MV-4-11 (cell line): ENCODE measurements at places on chromosomes 7 and 10.

GRCh38 chr7:64528770-64529169 lies 34.1 kb downstream of the ZNF680 start:
- no peak for DNase-seq

DNA sequence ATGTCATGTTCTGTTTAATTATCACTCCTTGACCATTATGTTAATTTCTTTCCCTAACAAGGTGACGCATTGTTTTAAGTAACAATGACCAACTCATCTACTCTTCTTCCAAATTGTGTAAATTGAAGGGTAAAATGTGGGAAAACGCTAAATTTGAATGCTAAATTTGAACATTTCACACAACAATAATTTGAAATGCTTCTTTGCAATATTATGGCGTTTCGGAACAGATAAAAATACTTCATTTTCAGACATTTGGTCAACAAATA lies 29.2 kb upstream of the KMT2C start:
- DNase-seq: no peak

DNA sequence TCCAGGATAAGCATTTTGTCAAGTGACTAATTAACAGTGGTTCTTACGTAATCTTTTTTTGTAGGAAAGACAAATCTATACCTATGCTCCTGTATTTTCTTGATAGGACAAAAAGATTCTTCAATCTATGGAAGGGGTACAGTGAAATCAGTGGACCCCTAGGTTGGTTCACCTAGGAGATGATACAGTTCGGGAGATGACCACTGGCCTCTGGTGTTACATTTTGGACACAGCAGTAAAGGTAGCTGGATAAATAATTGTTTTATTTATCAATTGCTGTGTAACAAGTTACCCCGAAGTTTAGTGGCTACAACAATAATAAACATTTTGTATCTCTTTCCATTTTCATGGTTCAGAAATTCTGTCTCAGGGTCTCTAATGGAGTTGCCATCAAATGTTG lies 288.2 kb upstream of the MAGI2 start:
- no peak for DNase-seq

- DNase-seq: no peak
Observed at GRCh38 chr10:91352760-91353159, 57.4 kb upstream of the HECTD2 start.

GRCh38 chr10:124946945-124947344 lies 5.0 kb downstream of the ZRANB1 start:
- DNase-seq: no peak

GRCh38 chr7:540997-541396 lies 21.4 kb upstream of the PDGFA start:
- no peak for DNase-seq

DNA sequence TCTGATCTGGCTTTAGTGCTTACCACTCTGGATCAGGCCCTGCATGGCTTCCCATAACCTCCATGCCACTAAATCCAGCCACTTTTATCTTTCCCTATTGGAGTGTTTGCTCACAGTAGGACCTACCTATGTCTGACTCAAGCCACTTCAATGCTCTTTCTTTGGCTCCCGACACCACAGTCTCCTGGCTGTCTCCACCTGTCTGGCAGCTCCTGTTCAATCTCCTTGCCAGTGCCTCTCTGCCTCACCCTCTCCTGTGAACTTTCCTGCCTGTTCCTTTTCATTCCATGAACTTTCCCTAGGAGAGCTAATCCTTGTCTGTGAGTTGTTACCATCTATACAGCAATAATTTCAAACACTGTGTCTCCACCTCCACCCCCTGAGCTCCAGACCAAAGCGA lies 82.6 kb upstream of the UCN3 start:
- no peak for DNase-seq

GRCh38 chr7:4472728-4473127 lies 209.4 kb upstream of the FOXK1 start:
- no peak for DNase-seq

GRCh38 chr7:50954716-50955115 lies 172.0 kb upstream of the GRB10 start:
- no peak for DNase-seq

DNA sequence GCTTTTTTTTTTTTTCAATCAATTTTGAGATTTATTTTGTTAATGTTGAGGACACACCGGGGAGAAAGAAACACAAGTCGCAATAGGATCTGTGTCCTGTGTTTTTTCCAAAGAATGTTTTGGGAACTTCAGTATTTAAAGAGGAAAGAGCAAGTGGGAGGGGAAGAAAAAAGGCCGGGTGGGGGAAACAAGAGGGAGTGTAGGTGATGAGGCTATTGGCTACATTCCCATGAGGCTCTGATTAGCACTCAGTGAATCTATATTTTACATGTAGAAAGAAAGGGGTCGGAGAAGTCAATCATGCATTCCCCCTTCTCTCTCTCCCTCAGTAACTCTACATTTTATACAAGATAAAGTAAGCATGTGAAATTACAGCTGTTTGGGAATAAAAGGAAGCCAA lies 4.1 kb downstream of the ZNF680 start:
- no peak for DNase-seq

DNA sequence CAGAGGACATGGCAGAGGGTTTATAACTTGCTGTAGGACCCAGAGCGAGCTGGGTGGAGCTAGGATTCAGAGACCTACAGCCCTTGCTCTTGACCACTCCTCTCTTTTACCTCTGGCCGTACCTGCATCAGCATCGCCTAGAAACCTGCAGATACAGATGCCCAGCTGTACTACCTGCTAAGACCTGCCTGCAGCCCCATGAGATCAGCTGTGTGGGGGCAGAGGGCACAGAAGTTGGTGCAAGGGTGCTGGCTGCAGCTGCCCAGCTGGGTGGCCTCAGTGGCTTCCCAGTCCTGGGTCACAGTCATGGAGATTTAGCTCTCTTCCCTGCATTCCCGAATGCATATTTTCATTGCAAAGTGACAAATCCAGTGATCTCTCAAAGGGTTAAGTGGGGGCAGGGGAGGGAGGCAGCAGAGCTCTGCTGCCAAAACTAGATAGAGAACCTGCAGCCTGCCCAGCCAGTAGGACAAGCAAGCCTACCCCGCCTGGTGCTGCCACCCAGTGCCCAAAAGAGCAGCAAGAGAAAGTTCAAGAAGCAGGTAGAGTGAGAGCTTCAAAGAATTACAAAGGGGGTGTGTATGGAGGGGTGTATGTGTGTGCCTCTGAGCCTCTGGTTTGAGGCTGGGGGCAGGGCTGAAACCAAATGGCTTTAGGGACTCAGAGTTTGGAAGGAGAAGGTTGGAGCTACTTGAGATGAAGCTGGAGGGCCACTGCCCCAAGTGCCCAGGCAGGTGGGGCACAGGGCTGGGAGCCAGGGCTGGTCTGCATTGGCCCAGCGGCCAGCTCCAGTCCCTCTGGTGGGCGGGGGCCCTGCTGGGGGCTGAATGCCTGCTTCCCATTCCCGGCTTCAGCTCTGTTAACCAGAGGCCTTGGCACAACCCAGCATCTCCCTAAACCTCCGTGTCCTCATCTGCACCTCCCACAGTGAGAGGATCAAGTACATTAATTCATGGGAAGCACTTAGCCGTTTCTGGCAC lies 6.9 kb downstream of the FAM241B start:
- peak; percentile 13 for DNase-seq

GRCh38 chr7:116236020-116236630 lies 25.8 kb downstream of the TES start:
- peak; percentile 21 for DNase-seq

GRCh38 chr7:38502289-38502688 lies 128.9 kb downstream of the AMPH start:
- no peak for DNase-seq

DNA sequence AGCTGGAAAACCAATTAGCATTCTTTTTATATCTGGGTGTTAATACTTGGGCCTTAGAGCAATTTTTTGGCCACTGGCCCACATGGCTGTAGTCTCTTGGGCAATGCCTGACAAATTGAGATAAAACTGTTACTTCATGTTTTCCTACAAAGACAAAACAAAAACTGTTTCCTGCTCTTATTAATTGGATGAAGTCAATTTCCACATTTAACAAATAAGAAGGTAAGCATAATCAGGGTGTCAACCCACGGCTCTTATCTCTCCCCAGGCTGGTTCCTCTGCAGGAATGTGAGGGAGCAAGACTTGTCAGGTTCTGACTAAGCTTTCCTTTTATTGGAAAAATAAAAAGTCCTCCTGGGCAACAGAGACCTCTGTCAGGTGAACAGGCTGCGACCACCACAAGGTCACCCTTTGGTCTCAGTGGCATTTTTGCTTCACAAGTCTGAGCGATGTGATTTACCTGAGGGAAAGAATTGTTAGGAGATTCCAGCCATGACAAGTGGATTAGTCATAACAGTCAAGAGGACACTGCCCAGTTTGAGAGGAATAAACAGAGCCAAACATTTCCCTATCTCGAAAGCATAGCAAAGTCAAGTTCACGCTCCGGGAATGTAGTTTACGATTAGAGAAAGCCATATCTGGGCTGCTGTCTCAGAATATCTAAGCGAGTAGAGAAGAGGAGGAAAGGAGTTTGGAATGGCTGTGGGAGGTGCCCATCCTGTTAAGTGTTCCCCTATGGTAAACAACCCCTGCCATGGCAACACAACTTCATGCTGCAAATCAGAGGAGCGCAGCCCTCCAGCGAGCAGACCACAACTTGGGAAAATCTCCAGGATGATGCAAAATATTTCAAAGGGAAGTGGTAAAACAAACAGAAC lies 144.4 kb downstream of the TES start:
- DNase-seq: no peak

DNA sequence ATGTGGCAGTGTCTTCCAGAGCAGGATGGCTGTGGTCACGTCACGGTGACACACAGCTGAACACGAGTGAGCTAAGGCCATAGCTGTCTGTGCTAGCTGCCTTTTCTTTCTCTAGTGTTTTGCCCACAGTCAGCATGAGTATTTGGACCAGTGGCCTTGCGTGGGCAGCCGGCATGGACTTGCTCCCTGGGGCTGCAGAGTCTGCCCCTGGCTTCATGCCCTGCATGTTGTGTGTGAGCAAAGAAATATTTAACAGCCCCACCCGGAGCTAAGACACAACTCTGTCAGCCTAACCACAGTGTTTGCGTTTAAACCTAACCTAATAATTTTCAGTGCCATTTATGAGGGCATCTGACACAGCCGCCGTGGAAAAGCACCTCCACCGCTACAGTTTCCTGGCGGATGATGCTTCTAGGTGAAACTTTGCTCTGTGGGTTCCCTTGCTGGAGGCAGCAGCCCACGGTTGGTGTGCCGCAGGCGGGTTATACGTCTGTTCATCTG lies 14.6 kb downstream of the CHST12 start:
- DNase-seq: no peak

GRCh38 chr10:133313192-133313591 lies 4.5 kb downstream of the ZNF511 start:
- DNase-seq: no peak

DNA sequence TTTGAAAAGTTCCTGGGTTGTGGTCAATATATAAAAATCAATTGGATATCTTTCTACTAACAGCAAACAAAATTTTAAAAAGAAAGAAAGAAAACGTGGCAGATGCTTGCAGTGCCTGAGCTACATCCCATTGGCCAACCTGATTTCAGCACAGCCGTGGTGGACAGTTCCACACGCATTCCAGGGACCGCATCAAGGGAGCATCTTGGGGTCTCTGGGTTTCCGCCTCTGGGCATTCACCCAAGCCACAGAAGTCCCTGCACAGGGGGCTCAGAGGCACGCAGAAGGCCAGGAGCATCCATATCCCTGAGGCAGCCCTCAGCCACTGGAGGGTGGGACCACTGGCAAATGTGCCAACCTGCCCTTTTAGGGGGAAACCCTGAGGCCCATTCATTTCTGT lies 254.5 kb upstream of the RNF32 start:
- no peak for DNase-seq

- DNase-seq: no peak
Observed at GRCh38 chr7:152196391-152196790, 170.9 kb downstream of the GALNT11 start.

- no peak for DNase-seq
Observed at GRCh38 chr7:158139499-158139898, 448.1 kb downstream of the PTPRN2 start.

DNA sequence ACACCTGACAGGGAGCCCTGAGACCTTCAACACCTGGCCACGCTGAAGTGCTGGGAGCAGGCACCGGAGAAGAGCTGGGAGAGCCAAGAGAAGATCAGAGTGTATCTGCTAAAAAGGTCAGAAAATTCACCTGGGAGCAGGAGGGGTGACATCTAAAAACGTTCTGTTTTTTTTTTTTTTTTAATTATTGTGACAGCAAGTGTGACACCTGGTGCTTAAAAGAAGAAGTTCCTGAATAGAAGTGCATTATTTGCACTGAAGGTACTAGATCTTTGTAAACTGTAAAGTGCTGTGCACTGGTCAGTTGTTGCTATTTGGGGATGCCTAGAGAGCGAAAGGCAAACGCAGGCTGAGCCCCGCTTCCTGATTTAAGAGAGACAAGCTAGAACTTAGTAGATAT lies 422.0 kb downstream of the PLXNA4 start:
- no peak for DNase-seq

DNA sequence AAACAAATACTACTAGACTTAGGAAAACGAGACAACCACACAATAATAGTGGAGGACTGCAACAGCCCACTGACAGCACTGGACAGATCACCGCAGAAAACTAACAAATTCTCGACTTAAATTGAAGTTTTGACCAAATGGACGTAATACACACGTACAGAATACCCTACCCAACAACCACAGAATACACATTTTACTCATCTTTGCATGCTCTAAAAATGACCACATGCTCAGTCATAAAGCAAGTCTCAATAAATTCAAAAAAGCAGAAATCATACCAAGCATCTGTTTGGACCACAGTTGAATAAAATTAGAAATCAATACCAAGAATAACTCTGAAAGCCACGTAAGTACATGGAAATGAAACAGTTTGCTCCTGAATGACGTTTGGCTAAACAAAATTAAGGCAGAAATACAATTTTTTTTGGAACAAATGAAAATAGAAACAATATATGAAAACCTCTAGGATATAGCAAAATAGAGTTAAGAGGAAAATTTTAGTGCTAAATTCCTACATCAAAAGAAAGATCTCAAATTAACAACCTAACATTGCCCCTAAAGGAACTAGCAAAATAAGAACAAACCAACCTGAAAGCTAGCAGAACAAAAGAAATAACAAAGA lies 30.6 kb downstream of the MAPK8 start:
- DNase-seq: peak; percentile 13

- DNase-seq: no peak
Observed at GRCh38 chr7:81355911-81356310, 413.9 kb downstream of the HGF start.

DNA sequence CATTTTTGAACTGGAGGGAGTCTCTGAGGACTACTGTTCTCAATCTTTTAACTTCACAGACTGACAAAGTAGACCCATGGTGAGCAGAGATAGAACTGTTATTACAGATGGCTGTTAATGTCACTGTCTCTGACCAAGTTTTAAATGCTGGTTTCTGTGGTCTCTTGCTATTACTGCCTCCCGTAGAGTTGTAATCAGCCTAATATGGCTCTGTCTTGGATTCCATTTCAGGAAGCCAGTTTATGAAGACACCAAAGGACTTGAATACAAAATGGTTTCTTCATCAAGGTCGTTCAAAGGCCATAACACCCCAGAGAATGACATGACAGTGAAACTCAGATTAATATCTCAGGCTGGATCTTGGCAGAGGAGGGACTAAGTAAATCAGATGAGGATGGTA lies 3.9 kb downstream of the SFRP4 start:
- no peak for DNase-seq
